ENCODE measurements at places on chromosomes 1 and 21.

DNA sequence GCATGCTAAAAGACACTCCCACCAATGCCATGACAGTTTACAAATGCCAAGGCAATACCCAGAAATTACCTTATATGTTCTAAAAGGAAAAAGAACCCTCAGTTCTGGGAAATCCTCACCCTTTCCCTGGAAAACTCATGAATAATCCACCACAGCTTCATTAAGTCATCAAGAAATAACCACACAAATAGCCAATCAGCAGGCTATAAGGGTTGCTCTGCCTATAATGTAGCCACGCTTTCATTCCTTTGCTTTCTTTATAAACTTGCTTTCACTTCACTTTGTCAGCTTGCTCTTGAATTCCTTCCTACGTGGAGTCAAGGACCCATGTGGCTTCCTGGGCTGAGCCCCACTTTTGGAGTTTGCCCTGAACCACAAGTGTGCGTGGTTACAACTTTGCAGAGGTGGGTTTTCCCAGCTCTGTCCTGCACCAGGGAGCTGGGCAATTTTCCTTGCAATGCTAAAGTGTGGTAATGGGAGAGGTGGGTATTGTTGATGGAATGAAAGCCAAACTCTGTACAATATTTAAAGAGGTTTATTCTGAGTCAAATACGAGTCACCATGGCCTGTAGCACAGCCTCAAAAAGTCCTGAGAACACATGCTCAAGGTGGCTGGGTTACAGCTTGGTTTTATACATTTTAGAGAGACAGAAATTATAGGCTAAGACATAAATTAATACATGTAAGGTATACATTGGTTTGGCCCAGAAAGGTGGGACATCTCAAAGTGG is 42.2 kb upstream of the COG2 start:
- DNase-seq: no peak

- DNase-seq: no peak
Measured at GRCh38 chr1:48687282-48688045, 89.2 kb downstream of the BEND5 start.

- no peak for DNase-seq
Measured at GRCh38 chr1:170481000-170481399, 51.0 kb upstream of the GORAB start.

GRCh38 chr1:119159111-119159510 is 18.7 kb upstream of the WARS2 start:
- no peak for DNase-seq

DNA sequence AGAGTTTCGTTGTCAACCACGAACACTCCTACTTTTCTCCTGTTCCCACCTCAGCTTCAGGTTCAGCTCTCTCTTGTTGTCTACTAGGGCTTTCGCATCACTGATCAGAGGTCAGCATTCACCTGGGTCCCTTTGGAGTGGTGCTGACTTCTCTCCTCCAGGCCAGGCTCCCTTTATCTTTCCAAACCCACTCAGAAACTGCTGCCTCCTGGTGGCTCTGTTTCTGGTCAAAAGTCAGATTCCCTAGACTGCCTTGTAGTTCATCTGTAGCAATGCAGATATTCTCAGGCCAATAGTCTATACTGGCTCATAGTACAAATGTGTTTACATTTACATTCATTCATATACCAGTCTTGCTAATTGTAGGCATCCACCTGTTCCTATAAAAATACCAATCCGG is 6.4 kb upstream of the ERI3 start:
- DNase-seq: no peak

DNA sequence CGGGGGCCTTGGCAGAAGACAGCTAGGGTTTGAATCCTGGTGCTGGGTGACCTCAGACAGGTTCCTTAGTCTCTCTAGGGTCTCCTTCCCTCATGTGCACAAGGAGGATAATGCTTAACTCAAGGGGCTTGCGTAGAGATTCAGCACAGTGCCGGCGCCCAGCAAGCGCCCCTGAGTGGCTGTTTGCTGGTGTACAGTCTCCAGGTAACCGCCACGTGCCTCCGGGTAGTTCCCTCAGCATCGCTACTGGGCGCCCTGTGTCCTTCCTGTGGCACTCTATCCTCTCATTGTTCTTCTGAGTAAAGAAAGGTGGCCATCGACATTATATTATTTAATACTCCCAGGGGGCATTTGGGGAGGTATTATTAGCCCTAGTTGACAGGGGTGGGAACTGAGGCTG is 80.9 kb downstream of the NENF start:
- peak; percentile 32 for DNase-seq

DNA sequence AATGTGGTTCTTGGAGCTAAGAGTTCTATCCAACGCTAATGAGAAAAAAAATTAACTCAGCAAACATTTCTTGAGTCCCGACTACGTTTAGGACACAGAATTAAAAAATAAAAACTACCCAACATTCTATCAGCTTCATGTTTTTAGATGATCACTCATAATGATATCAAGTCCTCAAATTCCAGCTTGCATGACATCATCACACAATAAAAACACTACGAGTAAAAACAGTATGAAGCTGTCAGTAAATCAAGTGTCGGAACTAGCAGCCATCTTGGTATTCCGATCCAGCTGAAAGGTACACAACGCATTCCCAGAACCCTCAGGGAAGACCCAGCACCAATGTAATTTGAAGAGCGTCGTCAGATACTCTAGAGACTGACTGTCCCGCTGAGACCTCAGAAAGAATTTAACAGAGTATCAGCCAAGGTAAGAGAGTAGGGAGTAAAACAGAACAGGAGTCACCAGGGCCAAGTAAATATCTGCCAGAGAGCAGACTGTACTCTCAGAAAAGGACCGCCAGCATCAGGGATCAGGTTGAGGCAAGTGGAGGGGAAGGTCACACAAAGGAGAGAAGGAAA is 57.0 kb downstream of the NRIP1 start:
- DNase-seq: no peak

- DNase-seq: no peak
Measured at GRCh38 chr1:158199849-158200248, 19.2 kb downstream of the CD1D start.

All from NCI-H1092 treated with DMSO at 0.1 percent for 48 hours (cell line).